Activated CD4-positive, CD25-positive, alpha-beta regulatory T cell treated with anti-CD3 and anti-CD28 coated beads, Interleukin-2, amount 50 U/mL, for 16 hours (primary cell): ENCODE measurements at places on chromosomes 1 and 21.
A peak's percentile ranks its signal among the peaks of the same experiment; 100 is the strongest.

GRCh38 chr1:18901952-18902522 lies 318 bp downstream of the ALDH4A1 start:
- no peak for DNase-seq

DNA sequence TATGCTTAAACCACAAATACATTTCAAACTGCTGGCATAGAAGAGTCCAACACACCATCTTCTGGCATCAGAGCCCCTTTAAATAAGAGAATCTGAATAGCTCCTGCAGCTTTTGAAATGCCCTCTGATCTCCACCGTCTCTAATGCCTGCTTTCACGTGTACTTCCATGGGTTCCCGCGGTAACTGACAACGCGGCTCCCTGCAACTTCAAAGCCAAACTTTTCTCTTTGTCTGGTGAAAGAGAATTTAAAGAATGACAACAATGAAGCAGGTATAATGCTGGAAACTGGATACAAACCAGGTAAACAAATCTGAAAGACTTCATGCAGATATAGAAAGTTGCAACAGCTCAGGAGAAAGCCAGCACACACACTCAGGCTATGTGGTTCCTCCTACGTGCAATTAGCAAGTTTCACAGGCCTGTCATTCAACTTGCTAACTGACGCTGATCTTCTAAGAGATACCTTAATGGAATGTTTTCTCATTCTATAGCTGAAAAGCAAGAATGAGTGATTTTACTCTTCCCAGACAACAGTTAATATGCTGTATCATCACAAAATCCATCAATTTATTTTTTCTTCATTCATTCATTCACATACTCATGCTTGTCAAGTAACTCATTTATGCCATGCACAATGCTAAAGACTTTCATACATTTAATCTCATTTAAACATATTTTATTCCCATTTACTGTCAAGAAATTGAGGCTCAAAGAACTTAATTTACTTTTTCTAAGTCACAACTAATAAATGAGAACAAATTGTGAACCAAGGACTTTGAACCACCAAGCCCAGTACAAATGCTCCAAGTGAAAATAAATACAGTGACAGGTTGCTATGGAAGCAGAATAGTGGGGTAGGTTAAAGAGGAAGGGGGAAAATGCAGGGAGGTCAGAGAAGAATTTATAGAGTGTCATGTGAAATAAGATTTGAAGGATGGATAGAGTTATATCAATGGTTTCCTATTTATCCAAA lies 202.7 kb upstream of the SNX7 start:
- DNase-seq, result no peak

DNA sequence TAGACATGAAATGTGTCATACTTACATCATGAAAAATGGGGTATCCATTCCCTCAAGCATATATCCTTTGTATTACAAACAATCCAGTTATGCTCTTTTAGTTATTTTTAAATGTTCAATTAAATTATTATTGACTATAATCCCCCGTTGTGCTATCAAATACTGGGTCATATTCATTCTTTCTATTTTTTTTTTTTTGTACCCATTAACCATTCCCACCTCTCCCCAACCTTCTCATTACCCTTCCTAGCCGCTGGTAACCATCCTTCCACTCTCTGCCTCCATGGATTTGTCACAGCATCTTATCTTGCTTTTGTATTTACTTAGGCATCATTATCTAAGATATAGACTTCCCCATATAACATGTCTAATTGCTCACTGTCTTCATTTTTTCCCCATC lies 15.8 kb downstream of the ATG4C start:
- DNase-seq, result no peak

DNA sequence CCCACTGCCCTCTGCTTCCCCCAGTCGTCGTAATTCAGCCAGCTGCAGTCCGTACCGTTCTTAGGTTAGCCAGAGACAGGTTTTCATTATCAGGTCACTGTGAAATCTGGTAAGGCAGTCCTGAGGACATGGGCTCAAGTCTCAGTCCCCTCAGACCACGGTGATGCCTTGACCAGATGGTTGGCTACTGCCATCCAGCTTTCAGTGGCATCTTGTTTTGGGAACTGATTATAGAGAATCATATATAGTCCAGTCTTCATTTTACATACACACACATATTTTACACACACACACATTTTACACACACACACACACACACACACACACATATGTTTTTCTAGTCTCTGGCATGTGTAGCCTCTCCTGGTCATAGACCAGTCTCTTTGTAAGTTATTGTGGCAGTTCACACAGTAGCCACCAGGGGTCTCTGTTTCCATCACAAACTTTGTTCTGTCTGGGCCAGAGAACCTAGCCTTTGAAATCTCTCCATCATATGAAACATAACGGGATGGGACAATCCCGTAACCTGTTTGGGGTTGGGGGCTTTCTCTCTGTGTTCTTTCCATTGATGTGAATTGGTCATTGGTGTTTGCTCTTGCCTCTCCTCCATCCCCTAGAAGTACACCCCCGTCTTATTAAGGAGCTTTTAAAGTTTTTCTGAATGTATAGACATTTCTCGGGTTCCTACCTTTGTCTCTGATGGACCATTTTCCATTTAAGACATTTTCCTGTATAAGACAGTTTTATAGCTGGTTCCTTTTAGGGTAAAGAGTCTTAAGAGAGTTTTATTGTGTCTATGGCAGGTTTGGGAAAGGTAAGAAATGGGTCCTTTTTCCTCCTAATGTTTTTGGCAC lies 8.4 kb upstream of the IKBKE start:
- peak; percentile 58 for DNase-seq

DNA sequence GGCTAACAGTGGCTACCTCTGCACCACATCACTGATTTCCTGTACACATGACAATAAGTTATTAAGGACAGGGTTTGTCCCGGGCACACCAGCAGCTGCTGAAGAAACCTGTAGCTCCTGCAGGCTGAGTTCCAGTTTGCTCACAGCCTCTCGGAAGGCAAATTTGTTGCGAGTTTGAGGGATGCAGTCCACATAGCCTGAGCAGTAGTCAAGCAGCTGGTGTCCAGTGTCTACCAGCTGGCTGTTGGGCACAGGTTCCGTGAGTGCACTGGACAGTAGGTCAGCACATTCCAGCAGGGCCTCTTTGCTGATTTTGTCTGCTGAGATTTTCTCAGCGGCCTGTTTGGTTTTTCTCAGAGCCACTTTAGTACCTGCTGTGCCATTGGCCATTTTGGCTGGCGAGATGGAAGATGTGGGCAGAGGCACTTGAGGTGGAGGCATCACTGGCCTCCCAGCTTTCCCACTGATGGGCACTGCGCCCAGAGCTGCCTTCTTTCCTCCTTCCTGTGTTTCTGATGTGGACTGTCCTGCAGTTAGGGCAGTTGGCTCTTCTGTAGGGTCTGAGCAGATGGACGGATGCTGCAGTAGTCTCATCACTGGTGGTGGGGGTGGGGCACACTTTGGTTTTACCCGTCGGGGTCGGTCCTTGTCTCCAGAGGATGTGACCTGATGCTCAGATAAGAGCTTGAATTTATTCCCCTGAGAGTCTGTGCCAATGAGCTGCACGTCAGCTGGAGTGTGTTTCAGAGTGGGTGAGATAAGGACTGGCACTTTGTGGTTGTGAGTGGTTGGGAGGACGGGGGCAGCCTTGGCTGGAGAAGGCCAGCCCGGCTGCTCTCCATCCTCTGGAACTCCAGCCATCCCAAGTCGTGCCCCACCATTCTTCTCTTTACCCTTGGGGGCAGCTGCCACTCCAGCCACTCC lies 26.1 kb downstream of the TOR3A start:
- DNase-seq, result no peak

DNA sequence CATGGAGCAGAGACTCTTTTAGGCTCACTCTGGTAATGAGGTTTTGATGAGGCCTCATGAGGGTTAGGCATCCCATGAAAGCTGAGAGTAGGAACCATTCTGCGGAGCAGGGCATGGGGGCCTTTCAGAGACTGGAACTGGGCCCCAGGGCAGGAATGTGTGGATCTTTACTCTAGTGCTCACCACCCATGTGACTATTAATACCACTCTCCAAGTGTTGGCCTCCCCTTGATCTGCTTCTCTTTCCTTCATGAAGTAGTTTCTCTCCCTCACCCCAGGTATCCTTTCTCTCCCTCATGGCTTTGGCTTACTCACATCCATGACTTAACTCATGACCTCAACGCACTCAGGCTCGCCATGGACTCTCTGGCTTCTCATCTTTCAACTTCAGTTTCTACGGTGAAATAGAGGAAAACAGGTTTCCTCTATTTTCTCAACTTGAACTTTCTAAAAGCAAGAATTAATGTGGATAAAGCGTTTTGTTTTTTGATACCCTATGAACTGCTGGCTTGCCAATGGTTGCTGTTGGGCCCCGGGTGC lies 50.5 kb upstream of the GADD45A start:
- DNase-seq, result no peak

DNA sequence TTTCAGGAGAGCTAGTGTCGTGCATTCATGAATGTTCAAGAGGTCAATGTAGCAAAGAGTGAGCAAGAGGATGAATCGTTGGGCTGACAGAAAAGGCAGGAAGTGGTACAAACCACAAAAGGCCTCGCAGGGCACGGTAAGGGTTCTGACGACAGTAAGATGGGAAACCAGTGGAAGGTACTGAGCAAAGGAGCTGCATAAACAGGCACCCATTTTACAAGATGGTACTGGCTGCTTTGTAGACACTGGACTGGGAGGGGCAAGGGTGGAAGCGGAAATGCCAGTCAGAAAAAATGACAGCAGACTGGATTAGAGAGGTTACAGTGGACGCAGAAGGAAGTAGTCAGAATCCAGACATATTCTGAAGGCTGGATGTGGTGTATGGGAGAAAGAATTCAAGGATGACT lies 123.5 kb downstream of the PTPN14 start:
- peak; percentile 14 for DNase-seq

DNA sequence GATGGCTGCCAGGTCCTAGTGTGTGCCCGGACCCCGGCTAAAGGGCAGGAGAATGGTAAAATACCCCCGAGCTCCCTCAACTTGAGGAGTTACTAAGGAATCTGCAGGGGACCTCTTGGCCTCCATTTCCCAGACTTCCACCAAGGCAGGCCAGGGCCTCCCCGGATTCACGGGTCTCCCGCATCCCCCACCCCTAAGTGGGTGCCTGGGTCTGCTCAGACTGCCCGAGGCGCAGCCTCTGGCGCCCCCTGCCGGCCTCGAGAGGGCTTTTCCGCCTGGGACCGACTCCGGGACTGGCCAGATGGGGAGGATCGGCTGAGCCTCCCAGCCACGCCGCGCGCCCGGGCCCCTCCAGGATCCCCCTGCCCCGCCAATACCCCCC lies 1.7 kb downstream of the PLEKHG5 start:
- DNase-seq, result peak; percentile 56

DNA sequence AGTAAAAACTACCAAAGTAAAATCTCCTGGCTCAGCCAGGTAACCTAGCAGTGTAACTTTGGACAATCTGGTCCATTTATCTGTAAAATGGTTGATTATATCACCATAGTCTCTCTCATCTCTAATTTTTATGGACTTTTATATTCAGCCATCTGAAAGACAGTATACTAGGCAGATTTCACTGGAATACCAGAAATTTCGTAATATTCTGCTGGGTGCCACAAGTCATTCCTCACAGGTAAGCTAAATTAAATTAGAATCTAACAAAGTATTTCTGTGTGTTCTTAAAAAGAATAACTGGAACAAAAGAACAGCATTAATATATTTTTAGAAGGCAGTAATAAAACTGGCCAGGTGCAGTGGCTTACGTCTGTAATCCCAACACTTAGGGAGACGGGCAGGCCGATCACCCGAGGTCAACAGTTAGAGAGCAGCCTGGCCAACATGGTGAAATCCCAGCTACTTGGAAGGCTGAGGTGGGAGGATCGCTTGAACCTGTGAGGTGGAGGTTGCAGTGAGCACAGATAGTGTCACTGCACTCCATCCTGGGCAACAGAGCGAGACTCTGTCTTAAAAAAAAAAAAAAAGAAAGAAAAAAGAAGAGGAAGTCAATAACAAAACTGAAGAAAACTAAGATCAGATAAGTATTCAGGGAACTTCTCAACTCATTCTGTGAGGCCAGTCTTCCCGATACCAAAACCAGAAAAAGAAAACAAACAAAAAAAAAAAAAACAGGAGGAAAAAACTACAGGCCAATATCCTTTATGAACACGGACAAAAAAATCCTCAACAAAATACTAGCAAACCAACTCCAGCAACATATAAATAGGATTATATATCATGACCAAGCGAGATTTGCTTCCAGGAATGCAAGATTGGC lies 35.9 kb downstream of the PIK3R3 start:
- no peak for DNase-seq

DNA sequence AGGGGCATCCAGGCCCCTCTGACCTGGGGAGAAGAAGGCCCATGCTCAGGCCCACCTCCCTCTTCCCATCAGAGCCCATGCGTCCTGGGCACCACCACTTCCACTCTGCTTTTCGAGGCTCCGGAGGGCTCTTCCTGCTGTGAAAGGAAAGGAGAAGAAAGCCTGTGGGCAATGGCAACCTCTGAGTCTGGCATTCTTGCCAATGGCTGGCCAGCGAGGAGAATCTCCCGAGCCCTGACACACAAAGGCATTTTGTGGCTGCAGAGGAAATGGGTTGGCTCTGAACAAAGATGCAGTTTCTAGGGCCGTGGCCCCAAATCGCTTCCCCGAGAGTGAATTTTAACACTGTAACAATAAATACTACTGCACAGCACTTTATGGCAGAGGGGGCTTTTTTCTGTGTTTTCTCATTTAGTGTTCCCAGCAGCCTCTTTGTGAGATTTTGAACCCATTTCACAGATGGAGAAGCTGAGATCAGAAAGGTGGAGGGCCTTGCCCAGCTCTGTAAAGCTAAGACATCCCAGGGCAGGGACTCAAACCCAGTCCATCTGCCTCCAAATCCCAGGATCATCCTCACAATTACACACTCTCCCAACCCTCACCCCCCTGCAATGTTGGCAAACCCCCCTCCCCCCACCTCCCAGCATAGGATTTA lies 35.7 kb upstream of the TMEM51 start:
- DNase-seq, result no peak

- no peak for DNase-seq
Measured at GRCh38 chr1:6065093-6065858, 19.6 kb downstream of the KCNAB2 start.

- no peak for DNase-seq
Measured at GRCh38 chr21:46608672-46609111, 3.8 kb upstream of the S100B start.

GRCh38 chr21:14251336-14251735 lies 35.4 kb downstream of the RBM11 start:
- no peak for DNase-seq

- DNase-seq, result no peak
Measured at GRCh38 chr1:117143172-117143571, 21.6 kb upstream of the TRIM45 start.

GRCh38 chr1:107545056-107545577 lies 404.3 kb downstream of the NTNG1 start:
- no peak for DNase-seq

DNA sequence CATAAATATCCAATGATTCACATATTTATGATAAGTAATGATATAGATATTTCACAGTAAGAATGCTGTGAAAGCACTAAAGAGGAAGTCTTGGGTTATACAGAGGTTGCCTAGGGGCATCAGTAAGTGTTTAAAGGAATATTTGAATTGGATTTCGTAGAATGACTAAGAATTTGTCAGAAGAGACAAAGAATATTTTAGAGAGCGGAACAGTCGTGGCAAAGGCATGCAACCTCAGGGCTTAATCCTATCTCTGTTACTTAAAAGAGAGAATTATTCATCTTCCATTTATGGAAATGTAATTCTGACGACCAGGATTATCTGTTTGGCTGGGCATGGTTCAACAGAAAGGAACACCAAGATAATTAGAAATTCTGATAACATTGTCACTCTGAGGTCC lies 171.9 kb upstream of the NR5A2 start:
- no peak for DNase-seq

GRCh38 chr1:192170196-192170984 lies 12.1 kb downstream of the RGS18 start:
- DNase-seq, result no peak
